ENCODE measurements at places on chromosomes 11 and 22. TPM values are rescaled to one million over a fixed set of nuclear protein-coding genes. Genes with fewer than 3 reads are reported as not detected.

The BRMS1 gene
- 28.1 TPM for total RNA-seq

The C22orf15 gene
- 1.4 TPM for total RNA-seq

The OR4C3 gene
- not detected for total RNA-seq

The KCNE3 gene
- total RNA-seq: 2.6 TPM

The NLRP14 gene
- 0.07 TPM for total RNA-seq

The ADAMTS8 gene
- total RNA-seq: 0.07 TPM

The BET1L gene
- total RNA-seq: 44.1 TPM

The OR8D4 gene
- not detected for total RNA-seq

The LIF gene
- 46.1 TPM for total RNA-seq

The RAB39A gene
- not detected for total RNA-seq

The OR10D3 gene
- total RNA-seq: not detected

The ANGPTL5 gene
- not detected for total RNA-seq

The HBB gene
- not detected for total RNA-seq

The SPDYC gene
- total RNA-seq: not detected

The OR51B2 gene
- total RNA-seq: 0.13 TPM

The MAJIN gene
- total RNA-seq: not detected

The PNPLA5 gene
- total RNA-seq: not detected

The MYO7A gene
- total RNA-seq: 0.13 TPM

The PSMD13 gene
- total RNA-seq: 90.0 TPM

The MMP27 gene
- total RNA-seq: not detected

The OR2AG1 gene
- not detected for total RNA-seq

The CTR9 gene
- total RNA-seq: 30.8 TPM

The DYNC2H1 gene
- 53.4 TPM for total RNA-seq

The HEPACAM gene
- not detected for total RNA-seq

The CHRDL2 gene
- not detected for total RNA-seq

The INPP5J gene
- 0.46 TPM for total RNA-seq

The GRAMD1B gene
- total RNA-seq: 4.8 TPM

The MRGPRE gene
- total RNA-seq: 0.20 TPM

The TNNI2 gene
- not detected for total RNA-seq

The SLC25A18 gene
- total RNA-seq: not detected

The ELMOD1 gene
- 1.1 TPM for total RNA-seq

The ZP1 gene
- total RNA-seq: 0.98 TPM

The ARL14EP gene
- 23.4 TPM for total RNA-seq

The PLAAT4 gene
- total RNA-seq: 9.1 TPM

The TRPM5 gene
- total RNA-seq: not detected

The TRIM49 gene
- total RNA-seq: not detected

The HPS4 gene
- total RNA-seq: 22.7 TPM

The ZNRF3 gene
- total RNA-seq: 6.3 TPM

The CALCA gene
- total RNA-seq: not detected

The SEC14L3 gene
- total RNA-seq: not detected
